ENCODE measurements at places on chromosomes 6 and 20.

DNA sequence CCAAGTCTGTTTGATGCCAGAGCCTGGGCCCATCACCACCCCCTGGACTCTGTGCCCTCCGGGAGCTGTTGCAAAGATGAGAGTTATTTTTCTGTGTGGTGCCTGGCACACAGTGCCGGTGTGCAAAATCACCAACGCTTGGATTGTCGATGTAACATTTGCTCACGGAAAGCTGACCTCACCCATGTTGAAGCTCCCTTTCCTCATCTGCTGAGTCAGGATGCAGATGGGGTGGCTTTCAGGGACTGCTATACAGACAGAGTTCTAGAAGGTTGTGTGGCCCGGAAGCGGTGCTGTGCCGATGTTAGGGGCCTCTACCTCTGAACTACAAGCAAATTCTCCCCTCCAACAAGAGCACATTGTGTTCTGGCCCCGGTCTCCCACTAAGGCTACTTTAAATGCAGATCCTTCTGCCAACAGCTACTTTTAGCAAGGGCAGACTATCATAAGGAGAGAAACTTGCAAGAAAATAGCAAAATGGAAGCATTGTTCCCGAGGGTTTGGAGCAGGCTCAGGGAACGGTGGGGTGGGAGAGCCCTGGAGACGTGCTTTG is 34.0 kb downstream of the EYA2 start:
- no peak for DNase-seq

DNA sequence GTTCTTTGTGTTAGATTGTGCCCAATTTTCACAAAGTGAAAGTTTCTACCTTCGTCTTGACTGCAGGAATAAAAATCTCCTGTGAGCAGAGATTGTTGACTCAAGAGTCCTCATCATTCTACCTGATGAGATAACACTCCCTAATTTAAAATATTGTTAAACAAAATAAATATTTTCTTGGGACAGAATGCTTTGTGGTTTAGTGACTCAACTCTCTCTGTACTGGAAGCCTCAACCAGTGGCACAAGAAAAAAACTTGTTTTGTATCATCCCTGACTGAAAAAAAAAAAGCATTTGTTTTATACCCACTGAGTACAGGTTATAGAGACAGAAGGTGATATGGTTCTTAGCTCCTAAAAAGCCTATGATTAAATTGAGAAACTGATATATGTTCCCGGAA is 78.9 kb downstream of the CRYBG1 start:
- no peak for DNase-seq

- no peak for DNase-seq
These were observed 18.1 kb upstream of the SAMHD1 start for GRCh38 chr20:36969478-36970186.

DNA sequence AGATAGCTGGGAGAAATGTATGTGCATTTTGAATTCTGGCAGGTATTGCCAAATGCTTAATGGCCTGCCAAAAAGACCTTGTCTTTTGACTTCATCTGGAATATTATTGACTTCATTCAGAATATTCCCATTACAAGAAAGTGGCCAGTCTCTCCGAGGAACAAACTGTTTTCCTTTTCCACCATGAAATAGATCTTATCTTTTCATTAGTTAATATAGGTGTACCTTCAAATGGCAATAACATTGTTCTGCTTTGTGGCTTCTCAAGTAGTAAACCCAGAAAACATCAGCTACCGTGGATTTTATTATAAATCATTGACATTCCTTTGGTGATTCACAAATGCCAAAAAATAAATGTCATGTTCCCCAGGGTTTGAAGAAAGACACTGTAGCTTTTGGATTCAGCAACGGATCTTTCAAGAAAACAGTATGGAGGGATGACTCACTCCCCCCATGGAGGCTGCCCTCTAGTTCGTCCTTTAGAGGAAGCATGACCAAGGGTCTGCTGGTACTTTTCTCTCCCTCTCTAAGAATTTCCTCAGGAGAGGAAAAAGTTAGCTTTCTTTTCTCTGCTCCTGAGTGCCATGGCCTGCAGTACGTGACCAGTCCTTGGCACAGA is 1.1 kb upstream of the RNF182 start:
- DNase-seq, result no peak

- DNase-seq, result no peak
These were observed 56.8 kb downstream of the PHACTR3 start for GRCh38 chr20:59661153-59661552.

DNA sequence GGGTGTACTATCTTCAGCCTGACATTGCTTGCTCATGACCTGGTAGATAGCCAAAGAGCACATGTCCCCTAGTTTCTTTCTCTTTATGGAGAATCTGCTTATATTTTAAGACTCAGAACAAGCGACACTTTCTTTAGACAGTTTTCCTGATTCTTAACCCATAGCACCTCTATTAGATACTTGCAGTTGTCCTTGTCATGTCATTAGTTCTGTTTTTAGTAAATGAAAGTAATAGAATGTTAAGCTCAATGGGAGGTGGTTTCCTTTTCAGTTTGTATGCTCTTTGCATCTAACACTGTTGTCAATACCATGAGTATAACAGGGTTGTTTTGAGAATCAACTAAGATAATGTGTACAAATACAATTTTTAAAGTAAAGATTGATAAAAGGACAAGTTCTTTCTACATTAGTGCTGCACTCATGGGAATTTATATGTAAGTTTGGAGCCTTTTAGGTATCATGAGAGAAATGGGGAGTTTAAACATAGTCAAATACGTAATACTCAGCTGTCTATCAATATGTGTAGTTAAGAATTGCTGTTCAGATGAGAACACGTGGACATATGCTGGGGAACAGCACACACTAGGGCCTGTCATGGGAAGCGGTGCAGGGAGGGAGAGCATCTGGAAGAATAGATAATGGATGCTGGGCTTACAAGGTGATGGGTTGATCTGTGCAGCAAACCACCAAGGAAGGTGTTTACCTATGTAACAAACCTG is 124.3 kb downstream of the GRM1 start:
- no peak for DNase-seq

GRCh38 chr20:52410182-52410647 is 218.6 kb upstream of the ZFP64 start:
- DNase-seq, result no peak

GRCh38 chr6:37523412-37523811 is 23.7 kb upstream of the CCDC167 start:
- DNase-seq, result no peak

- no peak for DNase-seq
These were observed 166.9 kb upstream of the MCHR2 start for GRCh38 chr6:100160930-100161329.

DNA sequence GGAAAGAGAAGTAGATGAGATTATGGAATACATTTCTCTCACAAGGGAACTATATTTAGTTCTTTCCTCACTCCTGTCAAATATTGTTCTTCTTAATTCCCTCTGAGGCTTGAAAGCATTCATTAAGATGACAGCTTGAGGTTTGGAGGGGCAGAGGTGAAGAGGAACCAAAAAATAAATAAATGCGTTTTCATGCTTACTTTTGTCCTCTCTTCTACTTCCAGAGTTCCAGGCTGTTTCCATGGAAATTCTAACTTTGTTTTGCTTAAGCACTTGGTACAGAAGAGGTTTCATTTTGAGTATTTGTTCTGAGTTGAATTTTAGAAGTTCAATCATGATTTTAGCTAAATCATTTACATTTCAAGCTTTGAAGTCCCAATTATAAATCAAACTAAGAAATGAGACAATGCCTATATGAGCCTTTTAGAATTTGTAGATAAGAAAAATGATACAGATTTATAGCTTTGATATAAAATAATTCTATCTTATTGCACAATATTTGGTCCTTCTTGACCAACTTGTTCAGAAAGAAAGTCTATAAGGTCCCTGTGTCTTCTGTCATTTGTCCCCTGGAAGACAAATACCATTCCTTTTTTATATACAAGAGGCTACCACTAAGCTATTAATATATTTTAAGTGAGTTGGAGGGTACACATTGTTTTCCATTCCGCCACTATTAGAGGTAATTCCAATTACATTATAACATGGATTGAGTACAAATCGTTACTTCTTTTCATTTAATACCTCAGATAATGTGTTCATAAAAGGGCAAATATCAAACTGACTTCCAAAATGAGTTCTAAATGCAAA is 16.3 kb downstream of the RBM24 start:
- no peak for DNase-seq

DNA sequence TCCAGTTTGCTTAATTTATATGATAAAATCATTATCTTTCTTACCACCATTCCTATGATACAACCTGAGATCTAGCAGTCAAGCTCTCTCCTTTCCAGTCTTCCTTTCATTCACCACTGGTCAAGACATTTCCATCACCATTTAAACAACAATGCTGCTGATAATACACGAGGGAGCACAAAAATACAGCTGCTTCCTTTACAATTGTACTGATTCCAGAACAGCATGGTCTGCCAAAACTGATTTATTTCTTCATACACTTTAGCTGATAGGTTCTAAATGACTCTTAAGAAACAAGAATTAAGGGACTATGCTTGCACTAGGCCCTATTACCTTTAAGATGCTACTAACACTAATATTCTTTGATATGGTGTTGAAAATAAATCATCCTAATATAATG is 65.0 kb downstream of the EPM2A start:
- no peak for DNase-seq

DNA sequence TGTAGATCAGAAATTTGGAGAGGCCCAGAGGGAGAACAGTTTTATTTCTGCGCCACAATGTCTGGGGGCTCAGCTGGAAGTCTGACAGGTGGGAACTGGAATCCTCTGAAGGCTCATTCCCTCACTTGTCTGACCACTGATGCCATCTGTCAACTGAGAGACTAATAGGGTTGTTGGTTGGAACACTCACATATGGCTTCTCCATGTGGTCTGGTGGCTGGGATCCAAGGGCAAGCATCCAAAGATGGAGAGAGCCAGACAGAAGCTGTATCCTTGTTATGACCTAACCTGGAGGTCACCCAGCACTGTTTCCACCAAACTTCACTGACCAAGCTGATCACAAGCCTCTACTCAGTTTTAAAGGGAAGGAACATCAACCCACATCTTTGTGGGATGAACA is 117.9 kb upstream of the AKAP12 start:
- DNase-seq, result peak; percentile 77

DNA sequence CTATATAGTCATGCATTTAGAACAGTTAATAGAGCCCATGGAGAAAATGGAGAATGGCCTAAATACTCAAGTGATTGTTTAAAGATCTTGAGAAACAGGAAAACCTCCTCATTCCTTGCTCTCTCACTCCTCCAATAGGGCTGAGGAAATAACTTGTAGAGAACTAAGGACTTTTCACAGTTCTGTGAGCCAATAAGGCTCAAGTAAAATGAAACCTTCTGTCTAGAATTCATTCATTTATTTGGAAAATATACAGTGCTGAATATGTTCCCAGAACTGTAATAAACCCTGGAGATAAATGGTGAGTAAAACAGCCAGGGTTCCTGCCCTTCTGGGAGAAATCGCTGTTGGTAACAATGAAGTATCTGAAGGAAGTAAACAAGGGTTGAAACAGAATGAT is 35.3 kb downstream of the ELOVL2 start:
- DNase-seq, result no peak

DNA sequence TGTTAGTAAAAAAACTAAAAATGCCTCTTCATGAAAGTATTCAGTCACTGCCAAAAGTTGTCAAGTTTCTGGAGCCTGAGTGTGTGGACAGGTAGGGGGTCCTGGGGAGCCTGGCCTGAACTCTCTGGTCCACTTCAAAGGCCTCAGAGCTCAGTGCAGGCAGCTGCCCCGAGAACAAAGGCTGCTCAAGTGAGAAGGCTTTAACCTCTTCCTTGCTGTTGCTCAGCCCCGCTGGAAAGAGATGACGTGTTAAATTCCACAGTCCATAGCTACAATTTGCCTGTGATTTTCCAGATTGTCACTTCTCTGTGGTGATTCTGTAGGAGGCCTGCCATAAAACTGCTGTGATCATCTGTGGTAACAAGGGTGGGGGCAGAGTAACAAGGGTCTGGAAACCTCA is 96.9 kb downstream of the FAM120B start:
- DNase-seq, result no peak

DNA sequence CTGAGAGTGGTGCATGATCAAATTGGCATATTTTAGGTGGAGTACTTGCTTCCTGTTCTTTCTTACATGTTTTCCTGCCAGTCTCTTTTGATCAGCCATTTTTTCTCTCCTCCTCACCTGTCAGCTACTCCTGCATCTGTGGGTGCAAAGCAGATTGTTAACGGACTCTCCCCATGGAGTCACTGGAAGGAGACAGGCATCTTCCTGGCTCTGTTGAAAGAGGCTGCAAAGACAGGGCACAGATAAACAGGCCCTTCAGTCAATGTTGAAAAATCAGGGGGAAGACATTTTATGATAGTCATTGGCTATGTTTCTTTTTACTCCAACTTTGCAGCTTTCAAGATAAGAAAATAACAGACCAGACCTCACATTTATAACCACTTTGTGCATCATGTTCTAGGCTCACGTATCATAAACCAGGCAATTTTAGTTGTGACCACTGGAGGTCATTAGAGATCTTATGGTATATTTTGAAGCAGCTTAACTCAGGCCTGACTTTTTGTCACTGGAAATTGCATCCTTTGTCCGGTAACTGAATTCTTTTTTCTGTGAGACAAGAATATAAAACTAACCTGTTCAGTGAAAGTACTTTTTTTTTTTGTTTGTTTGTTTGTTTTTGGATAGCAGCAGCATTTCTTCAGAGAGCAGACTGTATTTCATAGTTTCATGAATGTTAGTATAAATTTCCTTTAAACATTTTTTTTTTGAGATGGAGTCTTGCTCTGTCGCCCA is 20.1 kb downstream of the ECT2L start:
- DNase-seq, result peak; percentile 71

- no peak for DNase-seq
These were observed 118.0 kb downstream of the B3GAT2 start for GRCh38 chr6:70838907-70839285.

DNA sequence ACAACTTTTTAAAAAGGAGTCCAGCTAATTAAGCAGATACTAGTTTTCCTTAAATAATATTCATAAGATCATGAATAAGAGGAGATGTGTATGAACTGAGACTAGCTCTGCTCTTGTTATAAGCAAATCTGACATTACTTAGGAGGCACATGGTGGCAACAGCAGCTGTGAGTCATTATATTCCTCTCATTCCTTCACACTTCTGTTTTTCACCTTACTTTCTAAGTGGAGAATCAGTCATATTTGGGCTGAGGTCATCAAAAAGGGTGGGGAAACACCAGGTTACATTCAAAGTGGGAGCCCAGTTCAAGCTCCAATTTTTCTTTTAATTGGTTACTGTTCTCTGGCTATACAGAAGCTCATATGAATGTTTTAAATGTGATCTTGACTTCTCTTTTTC is 6.0 kb upstream of the RIPPLY2 start:
- DNase-seq, result no peak
